ENCODE measurements at places on chromosomes 1 and 21.

- no peak for DNase-seq
Measured at GRCh38 chr1:208497866-208498541, 253.8 kb upstream of the PLXNA2 start.

DNA sequence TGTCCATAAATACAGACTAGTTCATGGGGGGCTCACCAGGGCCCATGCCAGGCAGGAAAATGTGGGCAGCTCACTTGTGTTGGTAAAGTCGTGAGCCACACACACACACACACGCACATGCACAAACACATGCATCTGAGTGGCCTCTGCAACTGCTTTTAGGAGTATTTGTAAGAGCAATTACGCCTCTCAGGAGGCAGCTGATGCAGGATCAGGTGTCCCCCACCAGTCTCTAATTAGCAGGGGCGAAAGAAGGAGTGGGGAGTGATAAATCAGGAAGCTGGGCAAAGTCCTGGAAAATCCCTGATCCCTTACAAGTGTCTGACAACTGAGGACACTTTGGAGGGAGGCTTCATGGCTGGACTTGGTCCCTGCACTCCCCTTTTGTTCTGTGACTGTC, 5.7 kb upstream of the IVL start:
- DNase-seq: no peak

DNA sequence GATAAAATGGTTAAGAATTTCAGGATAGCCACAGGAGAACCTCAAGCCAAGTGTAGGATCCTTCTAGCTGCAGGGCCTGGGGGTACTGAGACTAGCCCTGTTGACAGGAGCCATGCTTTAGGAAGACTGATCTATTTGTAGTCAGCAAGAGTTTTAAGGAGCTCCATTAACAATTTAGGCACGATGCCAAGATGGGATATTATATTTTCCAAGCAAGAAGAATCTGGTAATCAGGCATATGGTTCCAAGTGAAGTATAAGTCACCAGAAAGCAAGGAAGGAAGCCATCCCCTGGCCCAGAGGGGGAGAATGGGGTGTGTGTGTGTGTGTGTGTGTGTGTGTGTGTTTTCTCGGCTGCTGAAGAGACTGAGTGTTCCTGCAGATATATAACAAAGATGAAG, 7.0 kb downstream of the IFNAR2 start:
- no peak for DNase-seq

DNA sequence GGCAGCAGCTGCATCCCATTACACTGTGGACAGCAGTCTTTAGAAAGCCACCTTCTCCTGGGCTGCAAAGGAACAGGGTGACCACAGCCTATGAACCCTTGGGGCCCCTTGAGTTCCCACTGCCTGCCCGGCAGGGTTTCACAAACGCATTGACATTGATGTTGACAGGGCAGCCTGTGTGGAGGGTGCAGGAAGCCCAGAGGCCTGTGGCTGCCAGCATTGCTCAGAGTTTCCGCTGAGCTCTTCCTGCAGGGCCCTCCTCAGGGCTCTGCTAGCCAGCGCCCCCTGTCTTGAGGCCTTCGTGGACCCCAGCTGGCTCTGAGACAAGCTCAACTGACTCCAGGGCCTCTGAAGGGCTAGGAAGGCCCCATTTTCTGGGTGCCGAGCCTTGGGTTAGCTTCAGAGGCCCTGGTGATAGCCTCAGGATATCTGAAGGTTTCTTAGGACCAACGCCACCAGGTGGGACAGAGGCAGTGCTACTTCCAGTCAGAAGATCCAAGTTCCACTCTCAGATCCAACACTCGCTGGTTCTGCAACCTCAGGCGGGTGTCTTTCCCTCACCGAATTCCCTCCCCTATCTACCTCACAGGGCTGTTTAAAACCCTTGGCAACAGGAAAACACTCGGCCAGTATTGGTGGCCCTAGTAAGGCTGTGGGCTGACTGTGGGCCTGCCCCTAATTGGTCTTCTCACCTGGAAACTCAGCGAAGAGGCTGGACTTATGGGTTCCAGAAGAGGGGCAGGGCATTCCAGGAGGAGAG, 27.2 kb upstream of the EPS8L3 start:
- peak; percentile 71 for DNase-seq

DNA sequence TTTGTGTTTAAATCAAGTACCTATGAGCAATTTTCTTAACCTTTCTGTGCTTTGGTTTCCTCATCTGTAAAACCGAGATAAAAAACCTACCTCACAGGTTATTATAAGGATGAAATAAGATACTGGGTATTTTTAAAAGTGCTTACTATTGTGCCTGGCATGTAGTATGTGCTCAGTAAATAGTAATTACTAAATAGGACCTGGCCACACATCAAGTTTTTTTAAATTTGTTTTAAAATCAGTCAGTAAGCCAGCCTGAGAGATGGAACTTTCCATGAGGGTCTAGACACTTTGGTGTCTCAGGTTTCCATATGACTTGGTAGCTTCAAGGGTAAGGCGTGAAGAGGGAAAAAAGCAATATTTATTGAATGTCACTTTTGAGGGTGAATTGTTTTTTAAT, 7.0 kb upstream of the ATF3 start:
- DNase-seq: no peak

GRCh38 chr1:244901400-244902015, 37.2 kb upstream of the HNRNPU start:
- no peak for DNase-seq

- peak; percentile 70 for DNase-seq
Measured at GRCh38 chr1:174160109-174160473, 771 bp downstream of the RABGAP1L start.

GRCh38 chr1:168834225-168834872, 105.3 kb upstream of the DPT start:
- DNase-seq: no peak

DNA sequence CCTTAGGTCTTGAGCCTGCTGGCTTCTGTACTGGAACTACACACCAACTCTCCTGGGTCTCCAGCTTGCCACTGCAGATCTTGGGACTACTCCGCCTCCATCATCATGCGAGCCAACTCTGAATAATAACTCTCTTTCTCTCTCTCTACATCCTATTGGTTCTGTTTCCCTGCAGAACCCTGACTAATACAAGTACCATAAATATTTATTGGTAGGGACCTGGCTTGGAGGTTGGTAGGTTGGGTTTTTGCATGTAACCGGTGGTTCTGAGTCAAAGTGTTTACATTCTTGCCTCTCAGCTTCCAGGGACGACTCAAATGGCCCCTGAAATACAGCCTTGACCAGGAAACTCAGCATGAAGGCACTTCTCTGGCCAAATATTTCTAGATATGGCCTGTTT, 110.4 kb downstream of the KCND3 start:
- no peak for DNase-seq

DNA sequence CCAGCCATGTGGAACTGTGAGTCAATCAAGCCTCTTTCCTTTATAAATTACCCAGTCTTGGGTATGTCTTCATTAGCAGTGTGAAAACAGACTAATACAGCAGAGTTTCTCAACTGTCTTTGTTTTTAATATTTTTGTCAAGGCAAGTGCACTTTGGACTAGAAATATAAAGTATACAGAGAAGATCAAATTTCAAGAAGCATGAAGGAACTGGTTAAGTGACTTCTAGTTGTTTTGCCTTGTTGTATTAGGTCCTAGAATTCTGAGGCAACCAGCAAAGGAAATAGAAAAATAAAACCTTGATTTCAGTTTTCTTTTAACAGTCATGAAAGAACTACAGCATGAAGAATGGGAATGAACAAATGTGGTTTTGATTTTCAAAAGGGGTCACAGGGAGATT, 131.1 kb upstream of the PTGFR start:
- DNase-seq: no peak

DNA sequence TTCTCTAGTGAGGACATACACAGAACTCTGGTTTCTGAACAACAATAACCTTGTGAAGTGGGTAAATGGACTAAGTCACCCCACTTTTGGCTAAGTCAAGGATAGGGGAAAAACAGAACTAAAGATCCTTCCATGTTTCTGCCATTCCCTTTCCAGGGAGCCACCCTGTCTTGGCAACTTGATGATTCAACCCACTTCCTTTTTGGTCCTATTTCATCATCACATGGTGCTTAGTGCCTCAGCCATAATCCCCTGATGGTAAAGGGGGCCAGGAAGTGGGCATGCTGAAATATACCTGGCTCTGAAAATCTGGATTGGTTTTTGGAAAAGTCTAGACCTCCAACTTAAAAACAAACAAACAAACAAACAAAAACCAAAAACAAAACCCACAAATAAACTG, 206.4 kb upstream of the FOXD3 start:
- no peak for DNase-seq

- no peak for DNase-seq
Measured at GRCh38 chr1:242784084-242784483, 259.6 kb upstream of the PLD5 start.

- no peak for DNase-seq
Measured at GRCh38 chr1:232851532-232851931, 46.3 kb downstream of the MAP10 start.

GRCh38 chr1:34742667-34743270, 12.1 kb upstream of the GJB5 start:
- DNase-seq: peak; percentile 85

GRCh38 chr1:31062867-31063380, 2.6 kb downstream of the PUM1 start:
- DNase-seq: no peak

GRCh38 chr1:100469578-100469977, 68.4 kb upstream of the GPR88 start:
- no peak for DNase-seq

DNA sequence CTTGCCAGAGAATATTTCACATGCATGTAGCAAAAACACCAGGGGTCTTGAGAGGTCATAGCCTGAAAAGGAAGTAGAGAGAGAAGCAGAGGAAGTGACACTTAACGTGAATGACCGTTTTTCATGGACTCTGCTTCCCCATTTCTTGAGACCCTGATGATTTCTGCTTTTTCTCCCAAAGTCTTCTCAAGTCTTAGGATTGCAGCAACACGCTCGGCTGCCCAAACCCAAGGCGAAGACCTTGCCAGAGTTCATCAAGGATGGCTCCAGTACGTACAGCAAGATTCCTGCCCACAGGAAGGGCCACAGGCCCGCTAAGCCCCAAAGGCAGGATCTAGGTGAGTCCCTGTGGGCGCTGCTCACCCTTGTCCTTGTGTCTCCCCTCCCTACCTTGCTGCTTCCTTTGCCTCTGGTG, 12.8 kb downstream of the THEMIS2 start:
- peak; percentile 58 for DNase-seq

DNA sequence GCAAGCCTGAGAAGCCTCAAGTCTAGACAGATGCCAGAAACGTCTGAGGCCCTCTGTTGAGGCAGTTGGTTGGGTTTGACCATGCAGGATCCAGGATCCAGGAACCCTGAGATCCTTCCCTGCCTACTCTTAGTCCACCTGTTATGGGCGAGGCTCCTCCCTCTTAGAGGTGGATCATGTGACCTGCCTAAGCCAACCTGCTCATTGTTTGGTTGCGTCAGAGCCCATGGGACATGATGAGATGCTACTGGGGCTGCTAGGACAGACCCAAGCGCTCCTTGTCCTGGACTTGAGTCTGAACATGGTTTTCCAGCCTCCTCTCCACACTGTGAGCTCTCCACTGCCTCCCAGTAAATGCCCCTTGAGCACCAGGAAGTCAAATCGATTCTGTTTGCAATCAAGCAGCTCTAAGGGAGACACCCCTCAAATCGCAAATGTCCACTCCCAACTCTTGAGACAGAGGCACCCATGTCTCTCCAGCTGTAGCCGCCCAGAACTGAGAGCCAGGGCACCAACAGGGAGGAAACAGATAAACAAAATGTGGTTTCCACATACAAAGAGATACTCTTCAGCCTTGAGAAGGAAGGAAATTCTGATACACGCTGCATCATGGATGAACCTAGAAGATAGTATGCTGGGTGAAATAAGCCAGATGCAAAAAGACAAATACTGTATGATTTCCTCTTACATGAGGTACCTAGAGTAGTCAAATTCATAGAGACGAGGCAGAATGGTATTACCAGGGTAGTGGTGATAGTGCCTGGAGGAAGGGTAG, 31.7 kb upstream of the WNT4 start:
- no peak for DNase-seq

DNA sequence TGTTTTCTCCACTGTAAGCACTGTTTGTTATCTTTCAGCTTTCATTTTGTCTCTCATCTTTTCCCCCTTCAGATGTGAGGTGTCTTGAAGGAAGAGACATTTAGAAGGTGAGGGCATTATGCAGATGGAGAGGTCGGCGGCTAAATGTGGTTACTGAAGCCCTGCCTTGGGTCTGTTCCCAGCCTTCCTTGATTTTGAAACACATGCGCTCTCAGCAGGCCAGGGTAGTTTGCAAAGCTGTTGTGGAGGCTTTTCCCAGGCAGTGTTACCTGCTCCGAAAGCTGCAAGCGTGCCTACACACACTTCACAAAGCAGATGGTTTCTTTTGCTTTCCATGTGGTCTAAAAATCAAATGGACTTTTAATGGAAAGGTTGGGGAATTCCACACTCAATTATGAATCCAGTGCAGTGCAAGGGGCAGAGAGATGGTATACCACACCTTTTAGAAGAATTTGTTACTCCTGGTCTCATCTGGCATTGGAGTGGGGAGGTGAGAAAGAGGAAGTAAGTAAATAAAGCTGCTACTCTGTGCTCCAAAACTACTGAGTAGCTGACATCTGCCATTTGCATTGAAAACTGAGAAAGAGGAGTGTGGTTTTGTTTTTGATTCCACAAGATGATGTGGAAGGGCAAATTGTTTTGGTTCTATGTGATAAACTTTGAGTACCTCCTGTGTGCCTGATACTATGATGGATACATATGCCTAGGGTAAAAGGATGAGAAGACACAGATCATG, 91.9 kb downstream of the NFIA start:
- no peak for DNase-seq

- DNase-seq: no peak
Measured at GRCh38 chr1:38265293-38266196, 219.0 kb upstream of the POU3F1 start.

DNA sequence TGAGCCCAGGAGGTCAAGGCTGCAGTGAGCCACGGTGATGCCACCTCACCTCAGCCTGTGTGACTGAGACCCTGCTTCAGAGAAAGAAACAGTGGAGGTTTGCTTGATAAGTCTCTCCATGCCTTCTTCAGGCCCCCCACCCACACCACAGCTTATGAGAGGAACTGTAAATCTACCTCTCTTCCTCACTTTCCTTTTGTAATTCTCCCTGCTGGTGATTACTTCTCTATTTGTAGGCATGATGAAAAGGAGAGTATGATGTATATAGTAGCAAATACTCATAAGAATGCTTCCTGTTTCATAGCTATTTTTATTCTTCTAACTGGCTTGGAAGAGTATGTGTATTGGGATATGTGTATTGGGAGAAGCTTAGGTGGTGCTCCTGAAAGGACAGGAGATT, 186.3 kb downstream of the VPS13D start:
- no peak for DNase-seq
